Trophoblast cell (in vitro differentiated cells and primary cell): ENCODE measurements at places on chromosomes 5 and 9.

DNA sequence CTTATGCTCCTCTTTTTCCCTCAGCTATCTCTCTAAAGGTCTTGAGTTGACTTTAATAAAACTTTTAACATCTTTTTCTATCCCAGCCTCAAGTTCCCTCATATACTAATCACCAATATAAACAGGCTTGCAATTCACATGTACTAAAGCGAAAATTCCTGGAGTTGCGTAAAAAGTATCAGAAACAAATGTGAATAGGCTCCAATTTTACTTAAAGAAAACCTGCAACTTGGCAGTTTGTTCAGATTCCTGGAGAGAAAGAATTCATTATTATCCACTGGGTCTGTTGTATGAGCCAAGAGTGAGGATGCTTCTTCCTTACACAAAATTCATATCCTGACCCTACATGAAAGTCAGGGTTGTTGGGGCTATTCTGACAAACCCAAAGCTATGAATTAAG lies 384.2 kb downstream of the DTWD2 start:
- DNase-seq = no peak

DNA sequence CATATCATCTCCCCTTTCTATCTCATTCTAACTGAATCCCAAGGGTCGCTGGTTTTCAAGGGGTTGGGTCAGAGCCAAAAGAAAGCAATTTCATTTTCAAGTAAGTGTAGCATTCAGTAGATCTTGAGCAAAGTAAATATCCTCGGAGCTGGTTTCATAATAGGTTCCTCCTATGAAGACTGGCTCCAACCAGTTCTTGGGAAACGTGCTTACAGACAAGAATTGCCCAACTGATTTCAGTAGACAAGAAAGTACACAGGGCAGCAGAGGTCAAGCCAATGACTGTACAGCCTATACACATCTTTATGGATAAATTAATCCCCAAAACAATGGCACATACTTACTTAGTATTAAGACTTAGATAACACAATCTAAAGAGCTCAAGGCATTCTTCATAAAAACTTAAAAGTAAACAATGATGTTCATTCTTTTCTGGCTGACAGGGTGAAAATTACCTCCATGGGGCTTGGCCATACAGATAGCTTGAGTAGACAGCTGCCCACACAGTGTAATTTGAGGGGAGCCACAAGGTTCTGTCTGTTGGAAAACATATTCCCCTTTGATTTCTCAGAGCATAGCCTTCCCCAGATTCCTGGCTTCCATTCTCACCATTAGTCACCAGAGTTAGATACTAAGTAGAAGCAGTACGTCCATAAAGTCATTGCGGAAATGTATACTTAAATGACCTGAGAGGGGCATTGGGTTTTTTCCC lies 163.9 kb downstream of the ARRDC3 start:
- DNase-seq = peak; percentile 90

DNA sequence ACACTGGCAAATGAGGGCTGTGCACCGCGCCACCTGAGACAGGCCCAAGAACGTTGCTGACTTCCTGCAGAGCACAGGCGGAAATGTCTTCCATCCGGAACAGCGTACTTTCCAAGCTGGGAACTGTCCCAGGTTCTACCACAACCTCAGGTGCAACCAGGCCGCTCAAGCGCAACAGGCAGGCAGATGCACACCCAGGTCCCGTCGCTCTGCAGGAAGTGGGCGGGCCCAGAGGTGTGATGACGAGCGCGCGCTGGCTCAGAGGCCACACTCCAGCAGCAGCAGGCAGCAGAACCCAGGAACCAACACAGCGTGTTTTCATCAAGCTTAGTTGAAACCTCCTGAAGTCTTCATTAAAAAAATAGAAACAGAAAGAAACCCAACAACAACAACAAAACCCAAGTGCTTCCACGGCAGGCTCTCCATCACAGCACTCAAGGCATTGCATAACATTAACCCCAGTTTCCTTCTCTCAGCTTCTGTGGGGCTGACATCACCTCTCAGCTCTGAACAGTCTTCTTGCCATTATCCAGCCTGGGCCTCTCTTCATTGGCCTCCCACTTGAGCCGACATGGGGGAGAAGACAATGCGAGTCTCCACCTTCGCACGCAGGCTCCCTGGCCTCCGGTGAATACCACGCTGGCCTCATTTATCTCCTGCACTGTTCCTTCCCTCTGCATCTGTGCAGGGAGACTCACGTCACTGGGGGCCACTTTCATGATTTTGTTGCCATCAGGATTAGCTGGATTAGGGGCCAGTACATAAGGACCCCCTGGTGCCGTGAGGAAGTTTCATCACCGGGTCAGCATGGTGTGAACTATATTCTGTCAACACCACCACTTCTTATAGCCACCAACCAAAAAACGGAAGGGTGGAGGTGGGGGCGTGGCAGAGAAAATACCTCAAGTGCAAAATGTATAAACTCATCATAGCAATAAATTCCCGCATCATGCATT lies 22.1 kb downstream of the PTCH1 start:
- DNase-seq = peak; percentile 90

DNA sequence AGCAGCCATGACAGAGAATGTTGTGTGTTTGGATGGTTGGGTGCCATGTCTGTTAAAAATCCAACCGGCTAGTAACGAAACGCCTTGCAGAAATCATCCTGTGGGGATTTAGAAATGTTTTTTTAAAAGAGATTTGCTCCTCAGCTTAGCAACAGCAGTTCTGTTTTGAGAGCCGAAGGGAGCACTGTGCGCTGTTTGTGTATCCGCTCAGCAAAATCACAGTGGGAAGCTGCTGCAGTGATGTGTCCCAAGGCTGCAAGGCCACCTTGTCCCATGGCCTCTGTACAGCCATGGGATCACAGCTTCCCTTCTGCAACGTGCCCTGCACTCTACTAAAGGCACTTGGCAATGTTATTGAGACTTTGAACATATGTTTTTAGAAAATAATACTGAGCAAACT lies 40.9 kb downstream of the TRIO start:
- no peak for DNase-seq

- no peak for DNase-seq
These were observed 167.8 kb downstream of the COL23A1 start for GRCh38 chr5:178422400-178422775.

GRCh38 chr9:127961613-127962155 lies 19.1 kb downstream of the EEIG1 start:
- DNase-seq = no peak

- DNase-seq = no peak
These were observed 59.8 kb downstream of the BAAT start for GRCh38 chr9:101325053-101325452.
